Foreskin fibroblast (primary cell): ENCODE measurements at places on chromosomes 2 and 18.

DNA sequence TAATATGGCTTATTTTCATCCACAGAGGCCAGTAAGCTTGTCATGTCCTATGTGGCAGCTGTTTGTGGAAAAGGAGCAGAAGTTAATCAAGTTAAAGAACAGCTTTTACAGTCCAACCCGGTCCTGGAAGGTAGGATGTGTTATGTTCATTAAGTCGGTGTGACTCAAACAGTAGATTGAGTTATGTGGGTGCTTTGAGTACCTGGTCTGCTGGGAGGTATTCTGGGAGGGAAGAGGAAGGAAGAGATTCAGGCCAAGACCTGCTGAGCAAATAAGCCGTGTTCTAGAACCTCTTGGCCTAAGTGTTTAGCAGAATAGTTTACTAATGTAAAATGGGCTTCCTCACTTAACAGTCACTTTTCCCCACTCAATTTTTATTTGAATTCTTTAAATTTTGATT is 96.2 kb downstream of the MYO1B start:
- no peak for DNase-seq

DNA sequence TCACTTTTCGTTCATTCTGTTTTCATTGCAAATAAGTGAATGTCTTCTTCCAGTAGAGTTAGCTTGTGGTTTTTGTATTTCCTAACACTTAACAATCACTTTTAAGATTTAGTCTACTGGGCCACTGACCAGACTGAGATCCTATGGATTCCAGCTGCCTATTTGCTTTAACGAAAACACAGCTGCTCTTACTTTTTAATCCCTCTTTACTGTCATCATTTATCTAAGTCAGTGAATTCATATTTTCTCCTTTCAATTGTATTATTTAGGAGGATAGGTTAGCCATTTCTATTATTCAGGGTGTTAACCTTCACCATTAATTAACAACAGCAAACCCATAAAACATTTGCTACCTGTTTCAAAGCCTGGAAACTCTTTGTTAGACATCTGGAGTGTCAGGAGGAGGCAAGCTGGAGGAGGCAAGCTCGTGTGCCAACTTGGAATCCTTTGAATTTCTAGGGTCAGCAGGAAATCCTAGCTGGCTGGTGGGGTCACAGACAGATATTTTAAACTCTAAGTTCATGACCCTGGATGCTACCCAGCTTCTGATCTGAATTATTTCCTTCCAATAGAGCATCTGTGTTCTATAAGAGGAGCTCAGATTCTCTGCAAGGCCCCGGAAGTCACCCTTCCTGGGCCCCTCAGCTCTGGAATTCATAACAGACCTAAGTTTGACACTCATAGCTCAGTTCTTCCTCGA is 385.3 kb downstream of the RBM43 start:
- DNase-seq = peak; percentile 61

DNA sequence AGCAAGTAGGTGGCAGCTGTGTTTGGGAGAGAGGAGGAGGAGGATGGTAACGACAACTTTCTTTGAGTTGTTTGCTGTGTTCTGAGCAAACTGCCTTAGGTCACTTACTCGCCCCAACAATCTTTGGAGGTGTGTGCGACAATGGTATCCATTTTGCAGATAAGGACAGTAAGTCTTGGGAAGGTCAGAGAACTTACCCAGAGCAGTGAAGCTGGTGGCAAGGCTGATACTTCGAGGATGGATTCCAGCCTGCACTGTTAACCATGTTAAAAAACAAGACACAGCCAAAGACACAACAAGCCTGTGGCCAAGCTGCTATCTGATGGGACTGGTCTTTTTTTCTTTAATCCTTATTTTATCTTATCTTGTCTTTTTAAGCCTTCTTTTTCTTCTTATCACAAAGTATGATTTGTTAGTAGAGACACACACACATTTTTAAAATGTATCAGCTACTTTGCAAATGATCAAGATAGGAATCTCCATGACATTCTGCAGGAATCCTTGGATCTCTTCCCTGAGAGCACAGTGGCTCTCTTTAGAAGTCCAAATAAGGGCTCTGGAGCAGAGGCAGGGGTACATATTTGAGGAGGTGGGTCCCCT is 27.9 kb downstream of the CNDP1 start:
- no peak for DNase-seq

DNA sequence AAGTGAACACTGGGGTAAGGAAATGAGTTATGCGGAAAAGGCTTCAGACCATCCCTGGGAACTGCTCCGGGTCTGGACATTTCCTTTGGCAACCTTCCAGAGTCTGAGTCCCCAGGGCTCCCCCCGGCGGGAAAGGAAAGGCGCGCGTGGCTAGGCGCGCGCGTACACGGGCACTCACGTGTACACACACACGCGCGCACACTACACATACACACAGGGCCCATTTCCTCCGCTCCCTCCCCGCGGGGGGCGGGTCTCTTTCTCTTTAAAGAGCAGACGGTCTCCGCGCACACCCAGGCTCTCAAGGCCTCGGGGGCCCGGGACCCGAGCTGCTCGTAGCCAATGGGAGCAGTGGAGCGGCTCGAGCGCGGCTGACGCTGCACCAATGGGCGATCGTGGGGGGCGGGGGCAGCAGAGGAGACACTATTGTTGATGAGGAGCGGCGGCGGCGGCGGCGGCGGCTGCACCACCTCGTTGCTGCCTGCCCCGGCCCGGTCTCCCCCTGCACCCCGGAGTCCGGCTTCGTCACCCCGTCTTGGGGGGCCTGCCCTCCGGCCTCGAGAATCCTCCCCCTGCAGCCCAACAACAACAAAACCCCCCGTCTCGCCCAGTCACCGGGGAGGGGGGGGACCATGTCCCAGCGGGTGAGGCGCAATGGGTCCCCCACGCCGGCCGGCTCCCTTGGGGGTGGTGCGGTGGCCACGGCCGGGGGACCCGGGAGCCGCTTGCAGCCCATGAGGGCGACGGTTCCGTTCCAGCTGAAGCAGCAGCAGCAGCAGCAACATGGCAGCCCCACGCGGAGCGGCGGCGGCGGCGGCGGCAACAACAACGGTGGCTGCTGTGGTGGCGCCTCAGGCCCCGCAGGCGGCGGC is at the start of gene FAM117B:
FAM117B (plus strand) TSS at position 414 of the 872 bp plus-strand sequence; CDS start at position 633, 219 bp downstream.
- peak; percentile 94 for DNase-seq

- no peak for DNase-seq
These were observed 77.6 kb upstream of the ID2 start for GRCh38 chr2:8604262-8604661.

- no peak for DNase-seq
These were observed 19.0 kb downstream of the MTERF4 start for GRCh38 chr2:241083091-241083415.

DNA sequence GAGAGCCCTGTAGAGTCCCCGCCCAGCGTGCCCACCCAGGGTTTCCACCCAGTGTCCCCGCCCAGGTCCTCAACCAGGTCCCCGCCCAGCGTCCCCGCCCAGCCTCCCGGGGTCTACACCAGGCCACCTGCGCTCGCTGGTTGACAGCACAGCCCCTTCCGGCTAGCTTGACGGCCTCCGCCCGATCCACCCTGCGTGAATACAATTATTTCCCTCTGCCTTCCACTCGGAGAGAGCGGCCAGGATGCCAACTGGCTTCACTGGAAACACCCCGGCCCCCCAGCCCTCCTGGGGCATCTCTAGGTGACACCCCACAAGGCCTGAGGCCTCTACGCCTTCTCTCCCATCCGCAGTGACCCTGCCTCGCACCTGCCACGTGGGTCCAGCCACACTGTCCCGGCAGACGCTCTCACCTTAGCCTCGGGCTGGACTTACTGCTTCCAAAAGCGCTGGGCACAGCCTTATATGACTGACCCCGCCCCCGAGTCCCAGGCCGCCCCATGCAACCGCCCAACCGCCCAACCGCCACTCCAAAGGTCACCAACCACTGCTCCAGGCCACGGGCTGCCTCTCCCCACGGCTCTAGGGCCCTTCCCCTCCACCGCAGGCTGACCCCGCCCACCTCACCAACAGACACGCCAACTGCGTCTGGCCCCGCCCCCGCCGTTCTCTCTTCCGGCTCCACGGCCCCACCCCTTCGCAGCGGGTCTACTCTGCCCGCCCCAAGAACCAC is 188.1 kb downstream of the LAMA1 start:
- no peak for DNase-seq

DNA sequence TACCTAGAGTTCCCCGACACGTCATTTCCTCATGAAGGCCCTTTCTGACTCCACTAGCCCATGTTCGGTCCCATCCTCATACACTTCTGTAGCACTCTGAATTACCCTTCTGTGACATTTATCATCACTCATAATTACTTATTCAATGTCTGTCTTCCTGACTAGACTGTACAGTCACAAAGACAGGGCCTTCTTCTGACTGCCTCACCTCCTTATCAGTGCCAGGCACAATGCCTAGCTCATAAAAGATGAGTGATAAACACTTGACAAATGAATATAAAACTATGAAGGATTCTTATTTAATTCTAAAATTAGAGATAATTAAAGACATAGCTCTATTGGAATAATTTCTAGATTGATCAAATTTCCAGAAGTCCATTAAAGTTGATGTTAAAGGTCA is 1.4 kb upstream of the UBXN4 start:
- DNase-seq = no peak

- no peak for DNase-seq
These were observed 2.4 kb downstream of the MYL12B start for GRCh38 chr18:3264362-3264761.

GRCh38 chr2:136070913-136071312 is 47.0 kb downstream of the CXCR4 start:
- no peak for DNase-seq

GRCh38 chr18:26255695-26256622 is 29.7 kb downstream of the TAF4B start:
- peak; percentile 3 for DNase-seq

GRCh38 chr2:233436191-233436581 is 81.9 kb downstream of the DGKD start:
- DNase-seq = no peak

DNA sequence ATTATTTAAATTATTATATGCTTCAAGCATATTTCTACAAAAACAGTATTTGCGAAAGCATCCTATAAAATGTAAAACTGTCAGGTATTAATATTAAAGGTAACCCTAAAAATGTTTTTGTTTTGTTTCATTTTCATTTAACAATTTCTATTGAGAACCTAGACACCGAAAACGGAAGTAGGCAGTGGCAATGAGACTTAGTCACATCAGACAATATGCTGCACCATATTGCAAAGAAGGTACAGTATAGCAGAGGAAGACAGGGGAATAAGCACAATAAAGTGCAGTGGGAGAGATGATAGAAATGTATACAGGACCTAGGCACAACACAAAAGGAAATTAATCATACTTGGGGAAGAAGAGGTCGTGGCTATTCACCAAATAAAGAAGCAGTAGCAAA is 12.2 kb downstream of the SCN1A start:
- DNase-seq = no peak

DNA sequence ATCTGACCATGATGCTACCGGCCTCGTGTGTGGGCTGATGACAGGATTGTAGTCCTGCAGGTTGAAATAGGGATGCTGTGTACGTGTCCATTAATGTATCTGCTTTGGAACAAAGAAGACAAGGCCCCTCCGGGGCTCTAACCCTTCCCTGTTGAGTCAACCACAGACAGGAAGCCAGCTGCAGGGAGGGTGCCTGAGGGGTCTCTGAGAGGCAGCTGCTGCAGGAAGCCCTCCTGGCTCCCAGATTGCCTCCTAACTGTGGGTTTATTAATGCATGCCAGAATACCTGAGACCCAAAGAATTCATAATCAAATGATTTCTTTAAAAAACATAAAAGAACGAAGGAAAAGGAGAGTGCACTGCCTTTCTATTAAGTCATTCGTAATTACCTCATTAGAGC is 140.4 kb downstream of the CELF4 start:
- DNase-seq = no peak

DNA sequence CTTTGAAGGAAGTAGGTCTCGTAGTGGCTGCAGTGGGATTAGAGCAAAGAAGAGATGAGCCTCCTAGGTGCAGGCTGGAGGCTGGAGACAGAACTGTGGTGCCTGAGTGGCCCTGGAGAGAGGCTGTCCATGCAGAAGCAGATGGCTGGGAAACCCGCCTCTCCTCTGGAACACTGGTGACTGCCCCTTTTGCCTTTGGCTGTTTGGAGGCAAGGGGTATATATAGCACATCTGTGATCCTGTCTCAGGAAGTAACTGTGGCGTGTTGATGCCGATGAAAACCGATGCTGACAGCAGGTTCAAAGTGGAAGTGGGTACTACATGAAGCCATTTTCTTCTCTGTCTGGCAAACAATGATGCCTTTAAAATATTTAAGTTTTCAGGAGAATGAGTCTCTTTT is 43.5 kb downstream of the SLC9A2 start:
- no peak for DNase-seq

- DNase-seq = no peak
These were observed 24.3 kb upstream of the MPPE1 start for GRCh38 chr18:11932393-11932792.

DNA sequence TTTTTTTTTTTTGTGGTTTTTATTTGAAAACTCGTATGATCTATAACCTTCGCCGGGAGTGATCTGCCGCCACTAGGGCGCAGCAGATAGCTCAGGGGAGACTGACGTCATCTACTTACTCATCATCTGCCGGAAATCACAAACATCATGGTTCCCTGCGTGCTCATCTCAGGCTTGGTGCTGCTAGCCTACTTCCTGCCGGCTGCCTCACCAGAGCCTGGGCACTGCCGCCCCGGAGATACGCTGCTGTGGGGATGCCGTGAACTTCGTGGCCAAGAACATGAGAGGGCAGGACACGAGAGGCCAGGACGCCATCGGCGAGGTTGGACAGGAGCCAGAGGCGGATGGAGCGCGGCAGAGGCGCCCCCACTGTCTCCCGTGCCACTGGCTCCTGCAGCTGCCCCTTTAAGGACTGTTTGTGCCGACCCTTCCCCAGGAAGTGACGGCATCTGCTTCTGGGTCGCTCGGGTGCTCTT is 68.8 kb downstream of the DOK6 start:
- DNase-seq = peak; percentile 6

DNA sequence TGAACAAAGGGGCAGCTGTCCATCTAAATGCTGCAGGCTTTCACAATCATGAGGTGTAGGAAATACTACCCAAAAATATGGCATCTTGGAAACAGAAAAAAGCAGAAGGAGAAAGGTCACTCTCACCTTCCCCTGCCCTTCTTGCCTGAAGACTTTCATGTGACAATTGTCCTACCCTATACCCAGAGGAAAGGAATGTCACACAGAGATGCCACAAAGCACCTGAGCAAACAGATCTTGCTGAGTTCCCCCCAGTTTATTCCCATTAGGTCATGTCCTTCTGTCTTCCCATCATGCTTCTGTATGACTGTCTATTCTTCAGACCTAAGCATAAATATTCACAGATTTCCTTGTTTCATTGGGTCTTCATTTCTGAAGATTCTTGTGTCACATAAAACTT is 116.6 kb upstream of the MSH6 start:
- no peak for DNase-seq

- no peak for DNase-seq
These were observed 252.5 kb upstream of the SP5 start for GRCh38 chr2:170462433-170463205.

DNA sequence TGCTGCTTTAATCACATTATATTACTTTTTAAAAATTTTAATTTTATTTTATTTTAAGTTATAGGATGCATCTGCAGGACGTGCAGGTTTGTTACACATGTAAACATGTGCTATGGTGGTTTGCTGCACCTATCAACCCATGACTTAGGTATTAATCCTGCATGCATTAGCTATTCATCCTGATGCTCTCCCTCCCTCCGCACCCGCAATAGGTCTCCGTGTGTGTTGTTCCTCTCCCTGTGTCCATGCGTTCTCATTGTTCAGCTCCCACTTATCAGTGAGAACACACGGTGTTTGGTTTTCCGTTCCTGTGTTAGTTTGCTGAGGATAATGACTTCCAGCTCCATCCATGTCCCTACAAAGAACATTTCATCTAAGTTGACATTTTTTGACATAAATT is 283.2 kb downstream of the CYRIA start:
- DNase-seq = no peak

GRCh38 chr2:201879996-201880395 is 73.7 kb downstream of the CDK15 start:
- peak; percentile 34 for DNase-seq

- no peak for DNase-seq
These were observed 983 bp downstream of the MTX2 start for GRCh38 chr2:176270100-176270750.
